T-helper 2 cell (primary cell): ENCODE measurements at places on chromosomes 16 and 17.

- no peak for DNase-seq
These were observed 14.0 kb downstream of the UBE2O start for GRCh38 chr17:76438906-76439305.

GRCh38 chr17:8019665-8020650 lies 17.5 kb downstream of the GUCY2D start:
- no peak for DNase-seq

- DNase-seq: no peak
These were observed 403 bp upstream of the KRTAP3-1 start for GRCh38 chr17:41009301-41009760.

DNA sequence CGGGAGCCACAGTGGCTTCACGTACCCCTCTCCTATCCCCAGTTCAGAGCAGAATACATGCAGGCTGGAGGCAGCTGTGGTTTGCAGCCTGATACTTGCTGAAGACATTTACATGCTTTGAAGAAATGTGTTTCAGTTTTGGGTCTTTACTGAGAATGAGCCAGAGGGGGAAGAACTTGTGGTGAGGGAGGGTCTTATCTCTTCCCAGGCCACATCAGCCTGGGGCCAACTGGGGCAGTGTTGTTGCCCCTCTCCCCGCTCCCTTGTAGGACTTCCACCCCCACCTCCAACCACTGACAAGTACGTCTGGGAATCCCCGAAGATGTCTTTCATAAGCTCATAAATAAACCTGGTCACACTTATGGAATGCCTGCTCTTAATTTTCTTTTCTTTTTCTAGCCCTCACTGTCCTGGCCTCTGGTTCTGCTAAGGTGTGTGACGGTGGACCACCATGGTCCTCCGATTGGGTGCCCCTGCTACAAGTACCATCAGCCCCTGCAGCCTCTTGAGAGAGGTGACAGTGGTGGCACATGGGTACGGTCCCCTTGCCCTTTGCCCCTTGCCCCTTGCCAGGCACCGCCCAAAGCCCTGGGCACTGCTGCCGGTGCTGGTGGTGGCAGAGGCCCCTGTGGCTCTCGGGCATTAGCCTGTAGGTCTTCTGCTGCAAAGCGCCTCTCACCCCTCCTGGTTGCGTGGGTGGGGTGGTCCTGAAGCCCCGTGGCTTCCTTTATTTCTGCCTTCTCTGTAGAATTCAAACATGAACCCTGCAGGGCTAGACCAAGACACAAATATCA lies 144.8 kb upstream of the RPH3AL start:
- DNase-seq: no peak

DNA sequence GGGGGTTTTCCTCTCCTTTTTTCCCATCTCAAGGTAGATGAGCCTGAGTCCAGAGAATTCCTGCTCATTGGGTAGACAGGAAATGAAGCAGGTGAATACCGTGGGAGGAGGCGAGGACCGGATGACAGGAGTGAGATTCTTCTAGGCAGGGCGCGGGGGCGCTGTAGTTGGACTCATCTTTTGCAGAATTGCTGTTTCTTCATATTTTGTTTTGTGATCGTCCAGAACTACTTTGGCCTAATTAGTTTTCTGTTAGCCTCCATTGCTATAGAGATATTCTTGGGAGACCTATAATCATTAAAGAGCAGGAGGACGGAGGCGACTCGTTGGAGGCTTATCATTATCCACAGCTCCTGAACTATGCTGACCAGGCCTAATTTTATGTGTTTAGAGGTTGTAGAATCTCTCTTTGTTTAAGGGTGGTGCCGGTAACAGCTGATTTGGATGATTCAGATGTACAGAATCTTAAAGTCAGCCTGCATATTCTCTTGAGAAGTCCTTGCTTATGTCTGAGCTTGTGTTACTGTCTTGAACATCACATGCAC lies 650 bp downstream of the ATP6V0A1 start:
- no peak for DNase-seq

- no peak for DNase-seq
These were observed 409.7 kb upstream of the CDH8 start for GRCh38 chr16:62445909-62446308.

GRCh38 chr16:82071421-82071820 lies 36.4 kb downstream of the HSD17B2 start:
- DNase-seq: no peak

GRCh38 chr17:67013891-67014290 lies 30.5 kb upstream of the CACNG1 start:
- no peak for DNase-seq

GRCh38 chr16:66507731-66508239 lies 42.1 kb downstream of the TK2 start:
- no peak for DNase-seq

- no peak for DNase-seq
These were observed 54.0 kb downstream of the COTL1 start for GRCh38 chr16:84563786-84564420.

GRCh38 chr16:65532846-65533245 lies 411.0 kb upstream of the CDH11 start:
- no peak for DNase-seq
